ENCODE measurements at places on chromosomes 16 and 17.

GRCh38 chr16:9203956-9204355 lies 112.5 kb downstream of the HAPSTR1 start:
- DNase-seq: no peak

DNA sequence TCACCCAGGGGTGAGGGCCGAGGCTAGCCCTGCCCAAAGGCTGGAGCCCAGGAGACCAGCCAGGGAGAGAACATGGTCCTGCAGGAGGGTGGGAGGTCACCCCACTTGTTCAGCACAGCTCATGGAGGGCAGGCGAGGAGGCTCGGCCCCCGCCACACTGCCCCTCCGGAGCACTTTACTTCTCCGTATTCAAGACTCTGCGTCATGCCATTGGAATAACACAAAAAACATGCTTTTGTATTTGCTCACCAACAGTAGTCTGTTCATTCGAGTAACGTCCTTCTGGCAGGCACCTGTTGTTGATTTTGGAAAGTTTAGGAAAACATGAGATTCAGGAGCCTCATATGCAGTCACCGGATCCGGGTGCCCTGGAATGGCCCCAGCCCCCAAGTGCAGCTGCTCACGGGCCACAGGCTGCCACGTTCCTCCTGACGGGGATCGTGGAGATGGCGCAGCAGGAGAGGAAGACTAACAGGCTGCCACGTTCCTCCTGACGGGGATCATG lies 81.1 kb upstream of the DNAH17 start:
- no peak for DNase-seq

DNA sequence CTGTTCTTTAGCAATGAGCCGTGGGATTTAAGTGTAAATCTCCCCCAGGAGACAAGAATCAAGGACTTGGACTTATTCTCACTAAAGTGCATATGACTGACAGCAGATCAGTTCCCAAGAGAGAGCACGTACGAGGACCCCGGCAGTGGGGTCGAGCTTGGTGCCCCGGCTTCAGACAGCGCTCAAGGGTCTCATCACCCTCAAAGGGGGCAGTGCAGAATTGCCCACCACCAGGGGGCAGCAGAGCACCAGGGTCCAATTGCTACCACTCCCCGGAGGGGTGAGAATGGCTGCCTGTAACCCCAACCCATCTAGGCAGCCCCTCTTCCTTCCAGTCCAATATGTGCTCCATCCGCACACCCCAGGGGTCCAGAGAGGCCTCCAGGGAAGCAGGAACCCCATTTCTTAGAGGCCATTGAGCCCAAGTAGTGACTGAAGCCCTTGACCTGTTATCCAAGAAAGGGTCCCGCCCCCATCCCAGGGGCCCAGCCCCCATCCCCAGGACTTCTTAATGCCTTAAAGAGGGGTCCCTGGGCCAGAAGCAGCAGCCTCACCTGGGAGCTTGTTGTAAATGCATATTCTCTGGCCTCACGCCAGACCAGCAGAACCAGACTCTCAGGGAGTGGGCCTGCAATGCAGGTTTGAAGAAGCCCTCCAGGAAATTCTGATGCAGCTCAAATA lies 86.1 kb downstream of the ZDHHC7 start:
- DNase-seq: peak; percentile 18

DNA sequence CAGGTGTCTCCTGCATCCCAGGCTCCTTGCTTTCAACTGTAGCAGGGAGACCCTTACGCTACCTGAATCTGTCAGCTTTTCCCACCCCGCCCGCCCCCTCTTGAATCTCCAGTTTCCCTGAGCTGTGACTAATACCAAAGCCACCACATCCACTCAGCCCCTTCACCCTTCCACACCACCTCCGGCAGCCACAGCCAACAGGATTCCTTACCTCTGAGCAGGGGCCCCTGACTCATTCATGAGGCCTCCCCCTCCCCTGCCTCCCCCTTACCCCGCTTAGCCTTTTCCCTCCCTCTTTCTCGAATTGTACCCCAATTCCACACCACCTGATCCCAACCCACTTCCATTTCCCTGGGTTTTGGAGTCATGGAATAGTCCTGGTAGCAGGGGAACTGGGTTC lies 2.3 kb downstream of the STX1B start:
- DNase-seq: no peak

- no peak for DNase-seq
Measured at GRCh38 chr17:44872131-44872768, 24.6 kb downstream of the HIGD1B start.

GRCh38 chr16:85498607-85499006 lies 114.5 kb upstream of the GSE1 start:
- no peak for DNase-seq

- DNase-seq: no peak
Measured at GRCh38 chr16:53061256-53061655, 6.5 kb downstream of the CHD9 start.

- no peak for DNase-seq
Measured at GRCh38 chr17:4908301-4908700, 5.4 kb upstream of the CHRNE start.

GRCh38 chr17:41547378-41547841 lies 19.3 kb upstream of the KRT19 start:
- no peak for DNase-seq

DNA sequence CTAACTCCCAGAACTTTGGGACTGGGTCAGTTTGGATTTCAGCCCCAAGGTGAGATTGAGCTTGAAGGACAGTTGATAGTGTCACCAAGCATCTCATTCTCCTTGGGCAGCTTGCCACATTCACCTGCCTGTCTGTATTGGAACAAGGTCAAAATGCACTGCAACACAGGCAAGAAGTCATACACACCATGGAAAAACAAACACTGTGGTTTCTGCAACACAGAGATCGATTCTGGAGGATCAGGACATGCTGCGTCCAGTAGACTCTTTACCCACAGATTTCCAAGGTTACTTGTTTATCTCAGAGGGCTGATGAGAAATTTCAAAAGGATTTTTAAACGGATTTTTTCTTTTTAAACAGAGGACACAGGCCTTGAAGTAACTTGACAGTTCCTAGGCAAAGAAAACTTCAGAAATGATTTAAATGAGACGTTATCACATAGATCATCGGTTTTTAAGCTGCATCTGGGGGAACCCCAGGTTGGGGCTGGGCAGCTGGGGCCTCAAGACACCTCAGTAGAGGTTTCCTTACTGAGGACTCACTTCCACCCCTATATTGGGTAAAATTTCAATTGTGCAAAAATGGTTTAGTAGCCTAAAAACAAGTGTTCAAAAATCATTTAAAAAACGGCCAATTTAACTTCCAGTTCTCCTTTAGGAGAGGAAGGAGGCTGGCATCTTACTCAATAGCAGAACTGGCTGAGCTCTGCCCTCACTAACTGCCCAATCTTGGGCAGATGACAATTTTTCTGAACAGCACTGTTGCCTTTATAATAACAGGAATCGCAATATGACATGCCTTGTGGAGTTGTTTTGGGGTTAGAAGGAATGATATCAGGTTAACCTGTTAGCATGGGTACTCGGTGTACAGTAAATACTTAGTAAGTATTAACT lies 299.3 kb downstream of the XYLT1 start:
- DNase-seq: no peak

DNA sequence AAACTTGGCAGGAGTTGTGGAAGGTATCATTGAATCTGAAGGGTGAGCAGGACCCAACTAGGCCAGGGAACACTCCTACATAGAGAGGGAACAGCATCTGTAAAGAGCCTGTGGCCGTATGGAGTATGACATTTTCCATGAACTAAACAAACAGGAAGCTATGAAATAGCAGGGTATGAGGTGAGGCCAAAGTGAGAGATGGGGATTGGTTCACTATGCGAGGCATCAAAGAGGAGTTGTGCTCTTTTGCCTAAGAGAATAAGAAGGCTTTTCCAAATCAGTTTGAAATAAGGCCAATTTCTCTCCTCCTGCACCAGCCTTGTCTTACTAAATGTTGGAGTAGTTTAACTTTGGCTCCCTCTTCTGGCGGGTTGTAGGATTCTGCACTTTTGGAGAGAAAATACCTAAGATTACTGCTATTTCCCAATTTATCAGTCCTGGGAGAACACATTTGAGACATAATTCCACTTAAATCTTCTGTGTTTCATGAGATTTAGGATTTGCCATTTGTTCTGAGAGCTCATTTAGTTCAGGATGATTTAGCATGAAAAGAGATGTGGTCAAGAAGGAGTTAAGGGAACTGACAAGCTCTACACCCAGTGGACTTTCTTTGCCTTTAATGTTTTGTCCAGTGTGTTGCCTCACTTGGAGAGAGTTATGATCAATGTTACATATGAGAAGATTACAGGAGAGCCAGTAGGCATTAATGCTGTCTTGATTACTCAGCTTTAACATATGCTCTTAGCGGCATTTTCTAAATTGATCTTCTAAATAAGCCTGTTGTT lies 55.4 kb downstream of the TNRC6C start:
- peak; percentile 12 for DNase-seq

- no peak for DNase-seq
Measured at GRCh38 chr16:63652091-63652490, 1469.8 kb downstream of the CDH11 start.

DNA sequence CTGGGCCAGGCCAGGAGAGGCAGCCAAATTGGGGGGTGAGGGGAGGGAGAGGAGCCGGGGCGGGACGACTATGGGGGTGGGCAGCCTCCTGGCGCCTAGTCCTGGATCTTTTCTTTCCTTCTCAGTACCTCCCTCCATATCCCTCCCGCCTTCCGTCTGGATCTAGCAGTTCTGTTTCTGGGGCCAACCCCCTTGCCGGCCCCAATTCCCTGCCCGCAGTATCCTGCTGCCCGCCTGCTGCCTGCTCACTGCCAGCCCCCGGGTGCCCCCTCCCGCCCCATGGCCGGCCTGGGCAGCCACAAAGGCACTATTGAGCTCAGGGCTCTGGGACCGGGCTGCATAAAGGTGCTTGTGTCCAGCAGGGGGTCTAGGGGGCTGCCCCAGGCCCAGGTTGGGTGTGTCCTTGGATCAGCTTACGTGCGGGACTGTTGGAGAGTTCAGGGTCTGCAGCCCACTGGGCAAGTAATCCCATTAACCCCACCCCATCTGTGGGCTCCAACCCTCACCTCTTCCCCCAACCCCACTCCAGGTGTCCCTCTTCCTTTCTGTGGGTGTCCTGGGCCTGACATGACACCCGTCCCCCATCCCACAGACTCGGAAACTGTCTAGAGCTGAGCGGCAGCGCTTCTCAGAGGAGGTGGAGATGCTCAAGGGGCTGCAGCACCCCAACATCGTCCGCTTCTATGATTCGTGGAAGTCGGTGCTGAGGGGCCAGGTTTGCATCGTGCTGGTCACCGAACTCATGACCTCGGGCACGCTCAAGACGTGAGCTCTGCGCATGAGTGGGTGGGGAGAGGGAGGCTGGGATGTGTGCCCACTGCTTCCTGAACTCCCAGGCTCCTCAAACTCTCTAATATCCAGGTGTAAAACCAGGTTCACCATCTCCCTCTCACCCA lies 2.0 kb downstream of the WNK4 start:
- DNase-seq: no peak

DNA sequence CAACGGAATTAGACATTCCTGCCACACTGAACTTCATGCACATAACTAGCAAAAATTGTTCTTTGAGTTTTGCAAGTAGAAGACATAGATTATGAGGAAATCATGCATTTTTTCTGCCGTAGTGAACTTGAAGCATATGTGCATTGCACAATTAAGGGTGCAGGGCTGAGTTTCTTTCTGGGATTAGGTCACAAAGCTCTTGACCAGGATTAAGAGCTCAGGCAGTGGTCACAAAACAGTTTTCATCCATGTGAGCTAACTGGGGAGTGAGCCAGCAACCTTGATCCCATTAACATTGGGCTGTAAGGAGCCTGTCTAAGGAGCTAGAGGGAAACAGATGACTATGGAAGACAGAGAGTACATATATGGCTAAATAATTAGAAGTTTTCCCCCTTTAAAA lies 143.7 kb downstream of the PMP22 start:
- DNase-seq: no peak

- no peak for DNase-seq
Measured at GRCh38 chr17:76276461-76277299, 11.5 kb downstream of the UBALD2 start.

- no peak for DNase-seq
Measured at GRCh38 chr17:16969931-16970906, 1.7 kb downstream of the TNFRSF13B start.

GRCh38 chr16:15518381-15519351 lies 84.3 kb downstream of the BMERB1 start:
- no peak for DNase-seq

DNA sequence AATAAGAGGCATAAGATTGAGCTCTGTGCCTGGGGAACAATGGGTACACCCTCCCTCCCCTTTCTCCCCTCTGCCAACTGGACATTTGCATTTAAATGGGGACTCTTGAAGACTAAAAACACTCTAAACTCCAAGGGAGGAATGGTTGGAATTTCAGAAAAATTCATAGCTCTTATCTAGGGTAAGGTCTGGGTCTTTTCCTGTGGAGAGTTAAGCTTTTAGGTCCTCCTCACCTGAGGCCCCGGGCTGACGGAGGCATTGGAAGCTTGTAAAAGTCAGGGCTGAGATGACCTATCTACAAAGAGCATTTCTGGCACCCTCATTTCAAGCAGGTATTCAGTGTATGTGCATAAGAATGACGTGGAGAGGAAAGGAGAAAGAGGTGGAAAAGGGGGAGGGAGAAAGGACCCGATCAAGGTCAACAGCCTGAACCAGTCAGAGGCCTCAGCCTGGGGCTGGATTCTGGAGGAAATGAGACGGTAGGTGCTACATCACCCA lies 78.0 kb downstream of the RAP1GAP2 start:
- DNase-seq: no peak

DNA sequence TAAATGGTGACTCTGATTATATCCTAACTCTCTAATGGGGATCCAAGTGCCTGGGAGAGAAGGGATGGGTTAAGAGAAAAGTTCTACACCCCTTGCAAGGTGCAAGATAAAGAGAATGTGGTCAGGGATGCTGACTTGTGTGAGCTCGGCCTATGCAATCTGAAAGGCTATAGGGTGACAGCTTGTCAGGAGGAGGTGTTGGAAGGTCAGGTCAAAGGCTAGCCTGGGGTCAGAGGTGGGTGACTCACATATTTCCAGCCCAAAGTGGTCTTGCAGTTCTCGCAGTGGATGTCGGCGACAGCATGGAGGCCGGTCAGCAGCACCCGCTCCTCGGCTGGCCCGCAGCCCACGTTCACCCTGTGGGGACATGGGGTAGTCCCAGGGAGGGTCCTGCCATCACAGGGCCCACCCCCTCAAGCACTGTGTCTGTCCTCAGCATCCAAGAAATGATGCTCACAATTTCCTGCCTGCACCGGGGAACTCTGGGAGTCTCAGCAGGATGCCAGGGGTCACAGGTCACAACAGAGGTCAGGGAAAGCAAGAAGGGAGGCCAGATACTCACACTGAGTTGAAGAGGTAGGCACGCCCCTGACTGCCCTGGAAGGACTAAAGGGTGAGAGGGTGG lies 1.4 kb downstream of the YPEL3 start:
- DNase-seq: no peak

- DNase-seq: no peak
Measured at GRCh38 chr17:34598161-34598776, 18.9 kb downstream of the TMEM132E start.

Measured in stimulated activated CD4-positive, alpha-beta T cell treated with anti-CD3 and anti-CD28 coated beads, Interleukin-1b, Interleukin-23, amount 100 ng/mL, for 1 hour (primary cell).